Stomach (tissue), 19 donors: ENCODE measurements at places on chromosomes 7 and 10. TPM values are rescaled to one million over a fixed set of nuclear protein-coding genes. Genes with fewer than 3 reads are reported as not detected.

The SFTPA1 gene
- 1.4 TPM for total RNA-seq

The CTAGE4 gene
- 36.5 TPM for total RNA-seq

The PCGF5 gene
- total RNA-seq = 10.7 TPM

The GRM3 gene
- 0.55 TPM for total RNA-seq

The PSD gene
- total RNA-seq = 74.7 TPM

The DPP6 gene
- 29.8 TPM for total RNA-seq

The AKR1C8 gene
- total RNA-seq = not detected

The RNLS gene
- not detected for total RNA-seq

The SHTN1 gene
- 19.3 TPM for total RNA-seq

The ATP6V0E2 gene
- not detected for total RNA-seq

The SPOCK2 gene
- total RNA-seq = 5.7 TPM

The NKX1-2 gene
- not detected for total RNA-seq

The PAX4 gene
- total RNA-seq = not detected

The CYP3A5 gene
- 538 TPM for total RNA-seq

The ATOH7 gene
- total RNA-seq = not detected

The CYP26C1 gene
- total RNA-seq = not detected

The TMEM184A gene
- 10.6 TPM for total RNA-seq

The UBE3C gene
- 84.3 TPM for total RNA-seq

The ACTL6B gene
- total RNA-seq = not detected

The SPDYE8 gene
- total RNA-seq = not detected

The CLRN3 gene
- total RNA-seq = 15.4 TPM

The GBX1 gene
- total RNA-seq = not detected

The IDI2 gene
- total RNA-seq = not detected

The BTBD16 gene
- total RNA-seq = not detected

The ATRNL1 gene
- 0.72 TPM for total RNA-seq

The PTPRZ1 gene
- total RNA-seq = 0.29 TPM

The CPN1 gene
- not detected for total RNA-seq

The CLCN1 gene
- total RNA-seq = not detected

The DLX5 gene
- total RNA-seq = not detected

The CALHM1 gene
- total RNA-seq = not detected

The CTAGE6 gene
- 1.3 TPM for total RNA-seq

The ZNF804B gene
- total RNA-seq = not detected

The FOXP2 gene
- 51.6 TPM for total RNA-seq

The ZNF467 gene
- total RNA-seq = 14.0 TPM

The HOXA4 gene
- total RNA-seq = 4.1 TPM

The STRA8 gene
- not detected for total RNA-seq

The RPEL1 gene
- total RNA-seq = not detected

The PRF1 gene
- total RNA-seq = 1.3 TPM

The AUTS2 gene
- 71.2 TPM for total RNA-seq

The PIP gene
- not detected for total RNA-seq

The ANKRD30A gene
- 0.18 TPM for total RNA-seq

The FASTK gene
- total RNA-seq = 158 TPM

The ZNF33B gene
- total RNA-seq = 7.0 TPM

The NEUROD6 gene
- total RNA-seq = not detected

The HTRA1 gene
- total RNA-seq = 45.9 TPM
